ENCODE measurements at places on chromosomes 3 and 15.

DNA sequence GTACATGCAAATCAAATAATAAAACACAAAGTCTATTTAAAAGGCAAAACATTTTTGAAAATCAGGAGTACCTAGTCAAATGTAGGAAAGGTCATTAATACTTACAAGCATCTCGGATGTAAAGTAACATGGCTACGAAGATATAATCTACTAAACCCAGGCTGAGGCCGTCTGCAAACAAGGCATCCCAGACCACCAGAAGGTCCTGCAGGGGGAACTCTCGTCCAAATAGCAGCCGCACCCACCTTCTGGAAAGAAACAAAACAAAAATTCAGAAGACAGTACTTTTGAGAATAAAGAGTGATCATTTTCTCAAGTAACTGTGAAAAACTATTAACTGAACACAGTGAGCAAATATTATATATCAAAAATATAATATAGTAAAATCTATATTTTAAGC is 423.1 kb downstream of the PLCL2 start:
- DNase-seq: no peak

- DNase-seq: no peak
Measured at GRCh38 chr15:73195166-73195565, 142.9 kb downstream of the NEO1 start.

DNA sequence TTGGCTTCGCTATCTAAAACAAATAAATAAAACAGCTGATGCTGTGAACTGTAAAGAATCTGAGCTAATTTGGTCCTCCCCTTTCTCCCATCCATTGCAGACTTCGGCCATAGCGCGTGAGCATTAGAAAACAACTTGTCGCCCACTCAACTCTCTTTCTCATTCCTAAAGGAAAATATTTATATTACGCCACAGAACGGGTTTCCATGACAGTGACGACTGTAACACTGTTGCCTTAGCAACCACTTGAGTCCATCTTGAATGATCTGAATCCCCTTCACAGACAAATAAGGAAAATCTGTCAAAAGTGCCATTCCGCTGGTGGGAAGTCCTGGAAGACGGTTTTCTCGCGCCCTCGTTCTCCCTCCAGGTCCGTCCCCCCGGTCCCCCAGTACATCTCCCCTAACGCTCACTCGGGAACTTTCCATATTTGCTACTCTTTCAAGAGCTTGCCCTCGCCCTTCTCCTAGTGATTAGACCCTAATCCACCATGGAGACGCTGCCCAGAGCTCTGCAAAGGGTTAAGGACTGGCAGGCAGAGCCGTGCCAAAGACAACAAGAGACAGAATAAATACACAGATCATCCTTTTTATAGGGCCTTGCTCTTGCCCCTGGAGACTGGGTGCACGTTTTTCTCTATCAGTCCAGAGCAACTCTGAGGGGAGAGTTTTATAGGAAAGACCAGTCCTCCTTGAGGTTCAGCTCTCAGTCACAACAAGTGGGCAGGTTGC is 50.5 kb downstream of the CRYGS start:
- no peak for DNase-seq

GRCh38 chr3:38473229-38473628 is 19.5 kb downstream of the ACVR2B start:
- no peak for DNase-seq

GRCh38 chr3:184443831-184444230 is 64.0 kb downstream of the CHRD start:
- no peak for DNase-seq

DNA sequence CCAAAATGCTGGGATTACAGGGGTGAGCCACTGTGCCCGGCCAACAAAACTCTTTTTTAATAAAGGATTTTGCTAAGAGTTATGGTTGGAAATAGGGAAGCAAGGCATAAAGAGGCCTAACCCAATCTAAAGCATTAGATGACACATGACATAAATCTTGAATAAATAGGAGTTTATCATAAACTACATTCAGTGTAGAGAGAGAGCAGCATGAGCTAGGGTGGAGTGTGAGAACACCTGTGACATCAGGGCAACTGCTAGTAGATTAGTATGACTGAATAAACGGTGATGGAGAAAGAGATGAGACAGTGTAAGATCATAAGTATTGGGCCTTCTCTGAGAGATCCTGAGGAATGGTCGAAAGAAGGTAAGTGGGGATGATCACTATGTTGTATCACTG is 63.7 kb downstream of the DPPA2 start:
- no peak for DNase-seq

DNA sequence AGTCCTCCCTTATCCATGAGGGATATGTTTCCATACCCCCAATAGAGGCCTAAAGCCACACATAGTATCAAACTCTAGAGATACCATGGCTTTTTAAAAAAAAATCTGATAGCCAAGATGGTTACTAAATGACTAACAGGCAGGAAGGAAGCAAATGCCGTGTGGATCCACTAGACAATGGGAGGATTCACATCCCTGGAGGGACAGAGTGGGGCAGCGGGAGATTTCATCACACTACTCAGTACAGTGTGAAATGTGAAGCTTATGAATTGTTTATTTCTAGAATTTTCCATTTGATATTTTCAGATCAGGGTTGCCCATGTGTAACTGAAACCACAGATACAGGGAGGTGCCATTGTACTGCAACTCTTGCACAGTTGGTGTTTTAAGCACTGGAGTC is 826.6 kb downstream of the SQOR start:
- no peak for DNase-seq

DNA sequence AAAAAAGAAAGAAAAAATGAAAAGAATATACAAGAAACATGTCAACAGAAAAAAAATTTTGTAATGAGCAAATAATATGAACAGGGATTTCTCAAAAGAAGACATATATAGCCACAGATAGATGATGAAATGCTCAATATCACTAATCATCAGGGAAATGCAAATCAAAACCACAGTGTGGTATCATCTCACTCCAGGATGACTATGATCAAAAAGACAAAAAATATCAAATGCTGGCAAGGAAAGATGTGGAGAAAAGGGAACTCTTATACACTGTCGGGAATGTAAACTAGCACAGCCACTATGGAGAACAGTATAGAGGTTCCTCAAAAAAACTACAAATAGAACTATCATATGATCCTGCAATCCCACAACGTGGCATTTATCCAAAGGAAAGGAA is 94.1 kb downstream of the C3orf70 start:
- DNase-seq: no peak

GRCh38 chr3:24487325-24488262 is 7.1 kb downstream of the THRB start:
- DNase-seq: no peak

DNA sequence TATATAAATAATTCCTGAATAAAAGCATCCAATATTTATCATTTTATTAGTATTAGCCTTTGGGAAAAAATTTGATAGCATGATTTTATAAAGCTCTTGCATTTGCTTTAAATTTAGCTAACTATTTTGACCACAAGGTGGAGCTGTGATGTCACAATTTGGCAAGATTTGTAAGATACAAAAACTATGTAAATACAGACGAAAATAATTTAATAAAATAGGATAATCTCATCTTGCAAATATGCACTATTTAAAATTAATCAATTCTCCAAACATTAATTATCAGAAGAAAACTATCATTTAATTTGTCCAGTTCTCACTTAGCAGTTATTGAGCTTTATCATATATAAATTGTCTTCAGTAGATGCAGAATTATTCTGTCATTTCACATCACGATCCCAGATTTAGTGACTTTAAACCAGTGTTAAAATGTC is 95.4 kb downstream of the PLOD2 start:
- peak; percentile 2 for DNase-seq

DNA sequence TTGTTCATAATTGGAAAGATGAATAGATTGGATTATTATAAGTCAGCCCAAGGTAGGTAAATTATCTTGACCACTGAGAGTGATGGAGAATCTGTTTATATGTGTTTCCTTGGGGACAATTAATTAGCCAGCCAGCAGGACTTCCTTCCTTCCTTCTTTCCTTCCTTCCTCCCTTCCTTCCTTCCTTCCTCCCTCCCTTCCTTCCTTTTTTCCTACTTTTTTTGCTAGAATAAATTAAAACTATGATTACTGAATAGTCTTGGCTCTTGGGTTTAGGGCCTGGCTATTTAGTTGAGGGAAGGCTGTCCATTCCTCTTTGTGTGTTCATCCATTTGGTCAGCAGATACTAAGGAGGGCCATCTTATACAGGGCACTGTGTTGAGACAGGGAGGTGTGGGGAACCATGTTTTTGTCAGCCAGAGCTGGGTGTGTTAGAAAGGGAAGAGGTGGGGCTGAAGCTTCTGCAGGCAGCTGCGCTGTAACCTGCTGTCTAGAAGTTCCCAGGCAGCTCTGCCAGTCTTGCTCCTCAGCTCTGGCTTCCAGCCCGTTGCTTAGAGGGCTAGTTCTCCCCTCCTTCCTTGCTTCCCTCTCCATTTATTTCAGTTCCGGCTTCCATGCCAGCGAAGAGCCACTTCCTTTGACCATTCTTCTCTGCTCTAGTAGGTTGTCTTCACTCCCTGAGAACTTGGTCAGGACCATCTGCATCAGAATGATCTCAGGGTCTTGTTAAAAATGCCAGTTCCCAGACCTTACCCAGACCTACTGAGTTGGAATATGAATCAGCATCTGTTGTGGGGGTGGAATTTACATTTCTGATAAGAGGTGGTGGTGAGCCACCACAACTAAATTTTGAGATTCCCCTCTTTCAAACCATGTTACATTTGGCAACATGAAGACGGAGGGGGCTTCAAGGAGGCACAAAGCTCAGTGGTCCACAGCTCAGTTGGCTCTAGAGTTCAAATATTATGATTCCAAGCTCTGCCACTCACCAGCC is 113.9 kb downstream of the DGKG start:
- no peak for DNase-seq
